Right ventricle myocardium inferior (tissue), 1 donor: ENCODE measurements at places on chromosomes 12 and 14. TPM values are rescaled to one million over a fixed set of nuclear protein-coding genes. Genes with fewer than 3 reads are reported as not detected.
A peak's percentile ranks its signal among the peaks of the same experiment; 100 is the strongest.

DNA sequence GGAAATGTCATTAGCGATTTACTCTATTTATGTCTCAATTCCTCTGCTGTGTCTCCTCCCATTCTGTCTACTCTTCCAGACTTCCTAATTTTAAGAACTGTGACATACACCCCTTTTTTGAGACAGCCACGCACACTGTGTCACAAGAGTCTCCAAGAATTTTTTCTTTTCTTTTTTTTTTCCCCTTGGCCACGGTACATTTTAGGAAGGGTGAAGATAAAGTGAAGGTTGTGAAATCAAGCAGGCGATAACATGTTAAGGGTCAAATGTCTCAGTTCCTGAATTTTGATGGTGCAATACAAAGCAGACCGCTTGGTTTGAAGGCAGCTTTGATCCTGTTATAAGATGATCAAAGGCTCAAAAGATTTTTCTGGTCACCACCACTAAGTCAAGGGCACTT is 4.3 kb downstream of the OLR1 start:
- DNase-seq = no peak

- DNase-seq = no peak
Observed at GRCh38 chr14:101665478-101666078, 95.9 kb upstream of the PPP2R5C start.

- DNase-seq = peak; percentile 48
Observed at GRCh38 chr14:104678901-104679705, 10.3 kb upstream of the INF2 start.

The KCNA5 gene
- total RNA-seq = 2.1 TPM
